ENCODE measurements at places on chromosomes 4 and X. TPM values are rescaled to one million over a fixed set of nuclear protein-coding genes. Genes with fewer than 3 reads are reported as not detected.

The MCTS1 gene
- polyA plus RNA-seq = 51.8 TPM

DNA sequence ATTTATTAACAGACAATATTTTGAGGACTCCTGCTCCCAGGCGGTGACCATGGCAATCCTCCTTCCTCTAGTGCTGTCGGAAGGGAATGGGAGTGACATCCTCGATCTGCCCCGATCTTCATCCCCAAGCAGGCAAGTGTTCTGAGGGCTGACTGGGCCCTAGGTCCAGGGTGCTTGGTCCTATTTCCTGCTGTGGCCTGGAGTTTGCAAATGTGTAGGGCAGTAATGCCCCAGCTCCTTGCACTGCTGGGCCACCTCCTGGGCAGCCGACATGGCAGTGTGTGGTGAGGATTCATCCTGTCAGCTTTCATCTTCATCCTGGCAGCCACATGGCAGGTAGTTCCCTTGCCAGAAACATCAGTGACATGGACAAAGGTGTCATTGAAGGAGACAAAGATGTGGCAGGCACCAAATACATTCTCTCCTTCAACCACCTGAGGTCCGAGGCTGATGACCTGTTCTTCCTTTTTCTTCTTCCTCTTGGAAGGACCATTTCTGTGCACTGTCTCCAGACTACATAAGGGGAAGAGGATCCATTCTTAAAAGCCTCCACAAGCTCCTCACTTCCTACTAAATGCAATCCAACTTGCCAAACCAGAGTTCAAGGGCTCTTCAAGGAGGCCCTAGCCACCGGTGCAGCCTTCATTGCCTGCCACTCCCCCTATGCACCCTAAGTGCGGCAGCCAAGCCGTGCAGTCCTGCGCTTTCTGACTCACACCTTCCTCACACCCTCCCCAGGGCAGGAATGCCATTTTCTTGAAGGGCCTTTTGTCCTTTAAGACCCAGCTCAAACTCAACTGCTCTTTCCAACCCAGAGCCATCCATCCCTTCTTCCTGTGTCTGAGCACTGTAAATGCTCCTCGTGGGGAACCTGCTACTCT lies 65.7 kb downstream of the TMEM154 start:
- no peak for DNase-seq

DNA sequence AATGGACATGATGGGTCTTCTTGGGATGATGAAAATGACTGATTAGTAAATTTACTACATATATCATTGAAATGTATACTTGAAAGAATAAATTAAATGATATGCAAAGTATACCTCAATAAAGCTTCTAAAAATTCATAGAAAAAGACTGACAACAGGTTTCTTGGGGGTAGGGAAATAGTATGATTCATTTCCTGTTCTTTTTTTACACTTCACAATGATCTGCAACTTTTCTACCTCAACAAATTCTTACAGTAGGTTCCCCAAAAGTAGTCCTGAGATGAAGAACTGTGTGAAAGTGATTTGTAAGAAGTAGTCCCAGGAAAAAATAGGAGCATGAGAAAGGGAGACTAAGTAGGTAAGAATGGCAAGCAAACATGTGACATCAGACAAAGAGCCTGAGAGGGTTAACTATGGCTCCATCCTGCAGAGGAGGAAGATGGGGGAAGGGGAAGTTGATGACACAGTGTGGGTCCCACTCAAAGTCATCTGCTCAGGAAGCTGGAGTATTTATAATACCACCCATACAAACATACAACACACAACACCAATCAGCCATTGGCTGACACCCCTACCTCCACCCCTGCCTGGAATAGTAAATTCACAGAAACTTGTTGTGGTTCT lies 73.9 kb downstream of the ARHGAP6 start:
- DNase-seq = no peak

- DNase-seq = no peak
These were observed 79.0 kb upstream of the EDA2R start for GRCh38 chrX:66717926-66718325.

DNA sequence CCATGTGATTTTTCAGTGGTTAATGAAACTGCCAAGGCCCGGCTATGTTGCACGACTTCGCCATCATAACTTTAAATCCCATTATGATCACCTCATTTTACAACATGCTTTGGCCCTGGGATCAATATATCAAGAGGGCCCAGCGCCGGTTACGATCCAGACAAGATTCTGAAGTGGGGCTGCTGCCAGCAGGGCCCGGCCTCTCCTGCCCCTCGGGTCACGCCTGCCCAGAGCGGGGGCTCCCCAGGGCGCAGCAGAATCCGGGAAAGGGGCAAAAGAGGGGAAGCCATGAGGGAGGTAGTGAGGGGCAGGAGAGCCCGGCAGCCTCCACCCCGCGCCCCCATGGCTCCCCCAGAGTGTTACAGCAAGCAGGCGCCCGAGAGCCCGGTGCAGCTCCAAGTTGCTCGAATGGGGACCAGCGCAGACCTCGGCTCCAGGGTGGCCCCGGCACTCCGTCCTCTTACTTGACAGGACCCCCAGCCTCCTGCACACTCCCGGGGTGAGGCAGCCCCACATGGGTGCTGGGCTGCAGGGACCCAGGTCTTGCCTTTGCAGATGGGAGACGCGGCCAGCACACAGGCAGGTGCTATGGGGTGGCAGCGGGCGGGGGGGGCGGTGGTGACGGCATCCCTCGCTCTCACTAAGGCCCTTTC lies 129.8 kb upstream of the NKX1-1 start:
- DNase-seq = no peak

- no peak for DNase-seq
These were observed 55.1 kb downstream of the GPR82 start for GRCh38 chrX:41779030-41779564.

- DNase-seq = no peak
These were observed 903.0 kb downstream of the FSTL5 start for GRCh38 chr4:161260819-161261218.

DNA sequence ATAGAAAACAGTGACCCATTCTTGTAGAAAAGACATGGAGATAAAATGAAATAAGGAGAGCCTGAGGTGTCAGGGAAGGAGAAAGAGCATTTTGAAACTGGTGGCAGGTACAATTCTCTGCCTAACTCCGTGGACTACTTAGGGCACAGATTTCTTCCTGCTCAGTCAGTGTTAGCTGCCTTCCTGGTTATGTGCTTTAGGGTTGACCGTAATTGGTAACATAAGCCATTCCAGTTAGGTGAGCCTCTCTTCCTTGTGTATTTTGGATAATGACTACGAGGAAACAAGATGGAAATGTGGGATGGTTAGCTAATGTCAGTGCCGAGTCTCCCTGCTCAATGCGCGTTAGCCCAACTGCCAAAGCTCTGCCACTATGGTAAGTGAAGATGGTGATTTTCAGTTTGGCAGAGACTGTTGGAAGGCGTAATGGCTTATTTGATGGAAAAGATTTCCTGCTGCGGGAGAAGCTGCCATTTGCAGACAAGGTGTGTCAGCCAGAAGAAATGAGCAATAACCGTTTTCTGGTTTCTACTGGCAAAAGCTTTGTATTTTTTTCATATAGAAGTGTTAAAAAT lies 174.1 kb downstream of the CBR4 start:
- DNase-seq = no peak

- no peak for DNase-seq
These were observed at the start of gene ADH1B for GRCh38 chr4:99321241-99322191. Gene ADH1B (minus strand): TSS chr4:99321401. CDS start chr4:99321331, 70 bp downstream.

DNA sequence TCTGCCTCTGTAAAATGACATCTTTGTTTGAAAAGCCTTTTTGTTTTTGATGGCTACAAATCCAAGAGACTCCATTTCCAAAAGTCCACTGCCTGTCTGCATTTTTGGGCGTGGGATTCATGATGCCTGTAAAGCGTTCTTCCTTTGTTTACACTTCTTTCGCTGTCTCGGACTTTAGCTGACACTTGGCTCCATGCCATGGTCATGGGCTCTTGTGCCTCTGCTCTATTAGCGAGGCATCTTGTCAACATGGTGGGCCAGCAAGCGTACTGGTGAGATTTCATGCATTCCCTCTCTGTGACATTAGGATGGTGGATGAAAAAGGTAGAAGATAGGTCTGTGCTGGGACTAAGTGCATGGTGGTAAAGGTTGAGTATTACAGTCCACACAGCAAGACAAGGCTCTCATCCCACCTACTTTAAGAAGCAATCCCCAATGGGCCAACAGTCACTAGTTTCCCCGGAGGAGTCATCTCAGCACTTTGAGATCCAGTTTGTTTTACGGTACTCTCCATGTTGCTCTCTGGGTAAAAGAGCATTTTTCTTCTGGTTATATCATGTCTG lies 298.2 kb upstream of the KLF3 start:
- no peak for DNase-seq

GRCh38 chrX:1451661-1452515 lies 821 bp downstream of the ASMTL start:
- no peak for DNase-seq

GRCh38 chr4:126182336-126182735 lies 867.6 kb downstream of the FAT4 start:
- no peak for DNase-seq
